ENCODE measurements at places on chromosomes 16 and 17.

- DNase-seq = no peak
Observed at GRCh38 chr17:40921026-40921425, 16.4 kb downstream of the KRT23 start.

- peak; percentile 77 for DNase-seq
Observed at GRCh38 chr17:7573324-7574080, 5.9 kb upstream of the CD68 start.

- no peak for DNase-seq
Observed at GRCh38 chr17:73100363-73100762, 7.9 kb upstream of the SLC39A11 start.

DNA sequence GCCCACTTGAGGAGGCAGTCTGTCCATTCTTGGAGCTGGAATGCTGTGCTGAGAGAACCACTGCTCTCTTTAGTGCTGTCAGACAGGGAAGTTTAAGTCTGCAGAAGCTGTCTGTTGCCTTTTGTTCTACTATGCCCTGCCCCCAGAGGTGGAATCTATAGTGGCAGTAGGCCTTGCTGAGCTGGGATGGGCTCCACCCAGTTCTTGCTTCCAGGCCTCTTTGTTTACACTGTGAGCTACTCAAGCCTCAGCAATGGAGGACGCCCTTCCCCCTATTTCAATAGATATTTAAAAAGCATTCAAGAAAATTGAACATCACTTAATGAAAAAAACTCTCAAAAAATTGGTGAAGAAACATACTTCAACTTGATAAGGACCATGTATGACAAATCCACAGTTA lies 313.5 kb downstream of the PHKB start:
- no peak for DNase-seq

DNA sequence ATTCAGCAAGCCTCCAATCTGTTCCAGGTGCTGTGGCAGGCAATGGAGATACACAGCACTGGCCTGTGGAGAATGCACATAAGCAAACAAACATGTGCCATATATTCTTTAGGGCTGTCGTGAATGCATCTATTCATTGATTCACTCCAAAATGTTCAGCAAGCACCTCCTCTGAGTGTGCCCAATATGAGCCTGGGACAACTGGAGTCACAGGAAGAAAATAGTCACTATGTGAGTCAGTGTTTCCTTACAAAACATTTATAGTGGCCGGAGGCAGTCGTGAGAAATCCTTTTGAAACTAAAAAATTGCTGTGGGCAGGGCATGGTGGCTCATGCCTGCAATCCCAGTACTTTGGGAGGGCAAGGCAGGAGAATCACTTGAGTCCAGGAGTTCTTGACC lies 310.1 kb downstream of the CA10 start:
- DNase-seq = no peak

GRCh38 chr17:66580184-66580955 lies 254.5 kb upstream of the CACNG5 start:
- no peak for DNase-seq

- no peak for DNase-seq
Observed at GRCh38 chr17:17018021-17018441, 24.2 kb upstream of the MPRIP start.

DNA sequence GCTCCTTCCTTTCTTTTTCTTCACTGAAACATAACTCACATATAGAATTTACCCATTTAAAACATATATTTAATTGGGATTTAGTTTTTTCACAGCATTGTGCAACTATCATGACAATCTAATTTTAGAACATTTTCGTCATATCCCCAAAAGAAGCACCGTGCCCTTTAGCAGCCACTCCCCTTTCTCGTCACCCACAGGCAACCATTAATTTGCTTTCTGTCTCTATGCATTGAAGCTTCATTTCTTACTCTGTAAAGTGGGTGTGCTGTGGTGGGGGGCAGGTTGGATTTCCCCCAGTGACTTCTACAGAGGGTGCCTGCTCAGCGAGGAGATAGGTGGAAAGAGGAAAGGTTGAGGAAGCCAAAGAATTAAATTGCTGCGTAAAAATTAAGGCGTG lies 35.8 kb downstream of the MRC2 start:
- DNase-seq = no peak

- DNase-seq = no peak
Observed at GRCh38 chr16:28573738-28574718, 20.3 kb downstream of the SGF29 start.

DNA sequence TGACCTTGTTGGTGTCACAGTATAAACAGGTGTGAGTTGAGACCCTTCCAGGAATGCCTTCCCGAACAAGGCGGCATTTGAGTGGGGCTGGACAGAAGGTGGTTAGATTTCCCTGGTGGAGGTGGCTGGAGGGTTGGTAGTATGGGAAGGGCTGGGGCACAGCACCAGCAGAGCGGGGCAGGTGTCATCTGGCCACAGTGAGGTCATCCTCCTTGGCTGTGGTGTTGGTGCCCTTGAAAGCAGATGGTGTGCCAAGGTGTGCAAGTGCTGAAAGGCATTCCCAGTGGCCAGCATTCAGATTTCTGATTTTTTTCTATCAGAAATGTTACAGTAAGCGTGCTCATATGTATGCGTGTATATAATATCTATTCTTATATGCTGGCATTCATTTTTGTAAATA lies 126.6 kb downstream of the LAT start:
- DNase-seq = no peak

- no peak for DNase-seq
Observed at GRCh38 chr17:17789828-17790636, 46.8 kb downstream of the SREBF1 start.

- DNase-seq = no peak
Observed at GRCh38 chr17:58329810-58330537, 1.4 kb upstream of the TSPOAP1 start.

Data from stimulated activated CD8-positive, alpha-beta memory T cell treated with anti-CD3 and anti-CD28 coated beads, Interleukin-2, amount 100 ng/mL, for 1 hour (primary cell).